ENCODE measurements at places on chromosomes 1 and 21.

DNA sequence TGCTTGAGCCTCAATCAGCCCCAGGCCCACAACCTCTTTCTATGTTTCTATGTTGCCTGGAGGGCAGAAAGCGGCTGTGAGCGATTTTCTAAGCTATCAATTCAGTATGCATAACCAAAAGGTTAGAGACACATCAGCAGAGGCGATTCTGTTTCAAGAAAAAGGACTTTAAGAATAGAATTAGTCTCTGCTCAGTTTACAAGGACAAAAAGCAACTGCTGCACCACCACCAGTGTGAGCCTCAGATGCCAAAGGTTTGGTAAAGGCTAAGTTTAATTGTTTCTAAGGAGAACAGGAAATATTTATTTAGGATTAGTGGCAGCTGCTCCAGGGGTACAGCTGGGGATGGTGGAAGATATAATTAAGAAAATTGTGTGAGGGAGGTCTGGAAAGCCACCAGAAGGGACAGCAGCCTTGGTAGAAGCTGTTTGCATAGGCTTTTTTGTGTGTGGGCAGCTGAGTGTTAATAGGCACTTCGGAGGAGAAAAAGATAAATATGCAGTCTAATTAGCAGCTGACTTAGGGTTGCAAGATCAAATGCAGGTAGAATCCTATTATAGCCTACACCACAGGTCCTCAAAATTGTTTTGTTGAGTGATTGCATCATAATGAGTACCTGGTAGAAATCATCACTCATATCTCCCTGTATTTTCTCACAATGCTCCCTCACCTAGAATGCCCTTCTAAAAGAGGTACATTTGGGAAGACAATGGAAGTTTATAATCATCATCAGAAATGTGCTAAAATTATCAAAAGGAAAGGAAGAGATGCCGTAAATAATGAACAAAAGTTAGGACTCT, 35.8 kb downstream of the ZC3H11B start:
- no peak for DNase-seq

DNA sequence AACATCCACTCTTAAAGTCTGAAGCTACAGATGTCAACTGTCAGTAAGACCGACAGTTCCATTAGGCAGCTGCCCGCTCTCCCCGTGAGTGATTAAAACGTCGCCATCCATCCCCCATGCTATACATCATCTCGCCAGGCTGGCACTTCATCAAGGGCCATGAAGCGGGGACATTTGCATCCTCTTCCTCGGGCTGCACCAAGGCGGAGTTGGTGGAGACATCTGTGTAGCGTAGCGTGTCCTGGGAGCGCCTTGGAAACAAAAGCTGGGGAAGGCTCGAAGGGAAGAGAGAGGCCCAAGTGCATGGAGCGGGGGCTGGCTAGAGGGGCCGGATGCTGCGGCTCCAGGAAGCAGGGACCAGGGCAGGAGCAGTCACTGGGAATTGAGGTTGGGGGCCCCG, 250.1 kb downstream of the KAZN start:
- no peak for DNase-seq

GRCh38 chr21:36630485-36631206, 68.3 kb upstream of the SIM2 start:
- DNase-seq: peak; percentile 52

- DNase-seq: no peak
Observed at GRCh38 chr1:80825067-80825466, 975.7 kb upstream of the ADGRL2 start.

- DNase-seq: no peak
Observed at GRCh38 chr1:30061292-30062220, 661.8 kb downstream of the MATN1 start.

DNA sequence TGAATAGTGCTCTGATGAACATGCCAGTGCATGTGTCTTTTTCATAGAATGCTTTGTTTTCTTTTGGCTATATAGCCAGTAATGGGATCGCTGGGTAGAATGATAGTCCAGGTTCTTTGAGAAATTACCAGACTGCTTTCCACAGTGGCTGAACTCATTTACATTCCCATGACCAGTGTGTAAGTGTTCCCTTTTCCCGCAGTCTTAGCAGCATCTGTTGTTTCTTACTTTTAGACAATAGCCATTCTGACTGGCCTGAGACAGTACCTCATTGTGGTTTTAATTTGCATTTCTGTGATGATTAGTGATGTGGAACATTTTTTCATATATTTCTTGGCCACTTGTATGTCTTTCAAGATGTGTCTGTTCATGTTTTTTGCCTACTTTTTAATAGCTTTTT, 784.5 kb downstream of the USP25 start:
- no peak for DNase-seq

GRCh38 chr1:12170263-12170671, 3.5 kb downstream of the TNFRSF1B start:
- no peak for DNase-seq

- DNase-seq: no peak
Observed at GRCh38 chr1:87402241-87403002, 73.7 kb downstream of the LMO4 start.

GRCh38 chr1:199574950-199575349, 452.6 kb upstream of the NR5A2 start:
- no peak for DNase-seq

- no peak for DNase-seq
Observed at GRCh38 chr1:27624467-27625178, 10.4 kb downstream of the FGR start.

DNA sequence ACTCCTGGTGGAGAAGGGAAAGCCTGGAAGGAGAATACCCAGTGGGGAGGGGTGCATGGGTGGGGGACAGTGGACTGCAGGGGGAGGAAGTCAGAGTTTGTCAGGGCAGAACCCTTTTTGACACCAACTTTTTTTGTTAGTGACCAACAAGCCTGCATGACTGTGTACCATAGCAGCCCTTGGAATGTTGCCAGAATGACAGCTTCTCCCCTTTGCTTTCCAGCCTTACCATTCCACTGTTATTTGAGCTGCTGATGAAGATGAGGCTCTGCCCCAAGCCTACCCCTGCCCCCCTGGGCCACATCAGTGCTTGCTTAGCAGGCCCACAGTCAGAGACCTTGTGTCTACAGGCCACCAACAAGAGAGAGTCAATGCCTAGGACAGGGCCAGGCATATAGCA, 341.2 kb downstream of the HHAT start:
- no peak for DNase-seq

- DNase-seq: no peak
Observed at GRCh38 chr21:35974775-35975174, 85.6 kb downstream of the SETD4 start.

- no peak for DNase-seq
Observed at GRCh38 chr1:218273762-218274479, 11.2 kb upstream of the RRP15 start.

- no peak for DNase-seq
Observed at GRCh38 chr1:95229706-95230105, 4.3 kb upstream of the RWDD3 start.

GRCh38 chr1:59298710-59299346, 1.9 kb downstream of the FGGY start:
- no peak for DNase-seq

DNA sequence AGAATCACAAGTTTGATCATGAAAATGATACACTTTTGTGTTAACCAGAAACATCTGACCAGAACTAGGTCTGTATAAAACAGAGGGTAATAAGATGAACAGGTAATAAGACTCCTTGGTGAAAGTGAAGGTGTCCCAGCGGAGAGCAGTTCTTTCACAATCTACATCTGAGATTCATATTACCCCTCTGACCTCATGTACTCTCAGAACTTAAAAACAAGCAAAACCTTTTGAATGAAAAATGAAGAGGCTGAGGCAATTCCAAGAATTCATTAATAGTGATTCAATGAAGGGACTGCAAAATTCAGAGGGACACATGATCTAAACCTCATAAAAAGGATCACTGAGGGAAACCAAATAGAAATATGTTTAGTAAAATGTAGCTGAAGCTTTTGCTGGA, 10.9 kb upstream of the MPZL1 start:
- DNase-seq: no peak

DNA sequence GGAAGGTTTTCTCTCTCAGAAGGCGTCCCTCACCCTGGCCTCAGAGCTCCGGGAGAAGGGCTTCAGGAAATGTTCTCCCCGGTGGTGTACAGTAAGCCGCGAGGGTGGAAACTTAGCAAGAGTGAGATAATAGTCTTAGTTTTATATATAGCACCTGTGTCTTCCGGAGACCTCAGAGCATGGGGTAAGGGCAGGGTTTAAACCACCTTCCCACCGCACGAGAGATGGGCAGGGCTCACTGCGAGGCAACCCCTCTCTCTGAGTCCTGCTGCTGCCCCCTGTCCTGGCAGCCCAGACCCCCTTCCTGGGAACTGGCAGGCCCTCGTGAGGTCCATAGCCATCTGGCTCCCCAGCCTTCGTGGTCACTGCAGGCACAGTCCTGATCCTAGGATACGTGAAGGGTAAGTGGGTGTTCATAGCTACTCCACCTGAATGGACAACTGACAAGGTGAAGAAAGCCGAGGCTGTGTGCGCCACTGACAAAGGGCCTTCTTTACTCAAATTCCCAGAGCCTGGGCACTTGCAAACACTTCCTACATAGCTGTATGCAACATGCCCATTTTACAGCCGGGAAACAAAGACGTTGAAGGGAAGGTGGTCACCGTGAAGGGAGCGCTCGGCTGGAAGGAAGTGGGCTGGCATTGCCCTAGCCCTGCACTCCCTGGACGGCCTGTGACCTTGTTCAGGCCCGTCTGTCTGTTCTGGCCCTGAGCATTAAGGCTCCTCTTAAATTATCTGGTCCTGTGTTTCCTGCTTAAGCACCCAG, 26.9 kb downstream of the ITPKB start:
- DNase-seq: no peak

DNA sequence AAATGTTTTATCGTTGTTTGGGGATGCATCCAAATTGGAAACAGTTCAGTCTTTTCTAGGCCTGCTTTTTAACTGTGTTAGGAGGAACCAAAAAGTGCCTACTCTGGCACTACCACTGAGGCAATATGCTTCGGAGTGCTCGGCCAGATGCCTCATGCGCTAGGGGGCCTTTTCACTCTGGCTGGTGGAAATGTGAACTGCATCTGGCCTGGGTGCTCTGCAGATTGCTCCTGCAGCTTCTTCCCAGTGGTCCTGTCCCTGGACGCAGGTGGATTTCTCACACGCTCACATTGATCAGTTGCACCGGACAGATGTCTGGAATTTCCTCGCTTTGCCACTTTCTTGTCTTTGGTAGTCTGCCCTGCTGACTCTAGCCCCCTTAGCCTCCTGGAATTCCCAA, 330.2 kb upstream of the FMN2 start:
- DNase-seq: no peak

- no peak for DNase-seq
Observed at GRCh38 chr1:109621379-109622136, 1.9 kb downstream of the AMPD2 start.

DNA sequence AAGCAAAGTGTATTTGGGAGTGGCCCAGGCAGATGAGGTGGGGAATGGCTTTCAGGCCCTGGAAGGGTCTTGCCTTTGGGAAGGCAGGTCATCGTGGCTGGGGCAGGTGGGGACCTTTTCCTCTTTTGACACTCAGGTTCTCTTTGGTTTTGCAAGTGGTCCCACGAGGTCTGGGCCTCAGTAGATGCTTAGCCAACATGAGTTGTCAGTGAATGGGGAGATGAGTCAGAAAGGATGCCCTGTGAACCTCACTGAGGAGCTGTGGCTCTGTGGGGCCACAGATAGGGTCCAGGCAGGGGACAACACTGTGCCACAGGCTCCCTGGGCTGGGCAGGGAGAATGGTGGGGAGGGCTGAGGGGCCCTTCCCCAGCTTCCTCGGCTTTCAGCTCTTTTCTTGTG, 19.0 kb downstream of the ARHGEF10L start:
- DNase-seq: no peak

DNA sequence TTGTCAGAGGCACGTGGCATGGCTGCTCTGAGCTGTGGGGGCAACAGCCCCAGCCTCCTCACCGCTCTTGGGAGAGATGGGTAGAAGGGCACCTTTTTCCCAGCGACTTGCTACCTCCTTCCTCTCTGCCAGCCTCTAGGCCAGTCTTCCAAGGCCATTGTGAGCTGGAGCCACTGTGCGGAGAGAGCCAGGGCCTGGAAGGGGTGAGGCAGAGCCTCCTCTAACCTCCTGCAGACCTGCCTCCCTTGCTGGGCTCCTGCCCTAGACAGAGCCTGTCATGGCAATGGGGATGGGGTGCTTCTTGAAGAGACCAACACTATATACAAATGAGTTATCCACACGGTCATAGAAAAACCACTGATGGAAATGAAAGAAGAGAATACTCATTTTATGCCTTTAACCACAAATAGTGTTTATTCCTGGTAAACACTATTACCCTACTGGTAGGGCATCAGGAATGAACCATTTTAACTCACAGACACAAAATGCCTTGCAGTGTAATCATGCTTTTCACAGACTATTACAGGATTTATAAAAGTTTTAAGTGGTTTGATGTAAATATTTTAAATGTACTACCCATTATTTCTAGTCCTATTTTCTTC, 5.0 kb upstream of the IGFN1 start:
- no peak for DNase-seq

DNA sequence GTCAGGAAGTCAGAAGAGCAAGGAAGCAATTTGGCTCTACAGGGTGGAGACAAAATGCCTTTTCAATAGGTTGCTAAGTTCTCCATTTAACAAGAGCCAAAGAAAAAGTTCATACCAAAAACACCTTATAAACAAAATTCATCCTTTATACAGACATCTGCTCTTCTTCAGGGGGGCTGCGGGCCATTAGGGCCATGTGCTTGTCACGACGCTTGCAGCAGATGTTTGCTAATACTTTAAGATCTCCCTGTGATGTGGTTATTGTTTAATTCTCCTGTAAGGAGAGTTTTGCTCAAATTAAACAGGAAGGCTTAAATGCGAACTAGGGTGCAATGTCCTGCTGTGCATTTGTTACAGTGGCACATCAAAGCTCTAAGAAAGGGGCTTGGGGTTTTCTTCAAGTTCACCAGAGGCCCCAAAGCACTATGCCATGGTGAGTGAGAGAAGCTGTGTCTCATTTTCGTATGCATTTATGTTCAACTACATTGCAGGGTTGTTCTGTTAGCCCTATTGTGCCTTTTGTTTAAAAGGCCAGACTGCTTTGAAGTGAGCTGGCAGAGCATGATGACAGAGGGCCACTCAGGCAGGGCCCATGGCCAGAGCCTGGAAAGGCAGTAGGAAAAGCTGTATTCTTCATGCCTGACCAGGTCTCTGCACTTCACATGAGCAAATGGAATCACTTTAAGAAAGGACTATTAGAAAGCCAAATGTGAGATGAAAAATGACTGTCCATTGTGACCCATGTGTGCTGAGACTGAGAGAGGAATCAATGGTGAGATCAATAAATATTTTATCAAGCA, 24.8 kb upstream of the NTPCR start:
- DNase-seq: no peak

- DNase-seq: no peak
Observed at GRCh38 chr21:31473685-31474345, 129.8 kb upstream of the TIAM1 start.

- no peak for DNase-seq
Observed at GRCh38 chr1:13624526-13624925, 40.9 kb downstream of the PDPN start.

GRCh38 chr1:116308276-116308675, 64.8 kb upstream of the ATP1A1 start:
- no peak for DNase-seq

- no peak for DNase-seq
Observed at GRCh38 chr1:56448529-56449300, 130.6 kb downstream of the PLPP3 start.

- DNase-seq: no peak
Observed at GRCh38 chr1:3274972-3275371, 179.5 kb upstream of the ARHGEF16 start.

- DNase-seq: no peak
Observed at GRCh38 chr1:54614563-54614962, 8.8 kb downstream of the FAM151A start.

GRCh38 chr1:243848858-243849420, 1.1 kb downstream of the AKT3 start:
- peak; percentile 19 for DNase-seq

- no peak for DNase-seq
Observed at GRCh38 chr21:45283611-45284455, 3.9 kb downstream of the POFUT2 start.
